ENCODE measurements at places on chromosomes 2 and 18.

GRCh38 chr2:128003463-128003862 lies 24.4 kb downstream of the SAP130 start:
- DNase-seq = no peak

- no peak for DNase-seq
Measured at GRCh38 chr18:26617151-26617554, 68.8 kb upstream of the KCTD1 start.

GRCh38 chr2:66443186-66443978 lies 8.5 kb downstream of the MEIS1 start:
- DNase-seq = peak; percentile 21

- no peak for DNase-seq
Measured at GRCh38 chr2:1026141-1026540, 75.5 kb downstream of the SNTG2 start.

DNA sequence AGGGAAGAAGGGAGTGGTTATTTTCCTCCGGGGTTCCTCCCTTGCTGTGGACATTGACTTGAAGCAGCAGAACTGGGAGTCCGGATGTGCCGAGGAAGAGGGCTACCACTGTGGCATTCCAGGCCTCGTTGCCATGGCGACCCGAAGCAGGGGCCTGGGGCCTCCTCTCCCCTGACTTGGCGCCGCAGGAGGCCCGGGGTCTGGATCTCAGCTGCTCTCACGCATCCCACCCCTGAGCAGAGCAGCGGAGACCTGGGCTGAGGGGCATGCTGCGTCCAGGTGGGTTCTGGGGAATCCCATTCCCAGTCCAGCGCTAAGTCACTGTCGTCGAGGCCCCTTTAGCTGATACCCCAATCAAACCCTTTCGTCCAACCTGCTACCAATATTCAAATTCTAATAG lies 100.2 kb downstream of the BCL11A start:
- peak; percentile 82 for DNase-seq

- no peak for DNase-seq
Measured at GRCh38 chr2:106156305-106157296, 37.5 kb downstream of the UXS1 start.

DNA sequence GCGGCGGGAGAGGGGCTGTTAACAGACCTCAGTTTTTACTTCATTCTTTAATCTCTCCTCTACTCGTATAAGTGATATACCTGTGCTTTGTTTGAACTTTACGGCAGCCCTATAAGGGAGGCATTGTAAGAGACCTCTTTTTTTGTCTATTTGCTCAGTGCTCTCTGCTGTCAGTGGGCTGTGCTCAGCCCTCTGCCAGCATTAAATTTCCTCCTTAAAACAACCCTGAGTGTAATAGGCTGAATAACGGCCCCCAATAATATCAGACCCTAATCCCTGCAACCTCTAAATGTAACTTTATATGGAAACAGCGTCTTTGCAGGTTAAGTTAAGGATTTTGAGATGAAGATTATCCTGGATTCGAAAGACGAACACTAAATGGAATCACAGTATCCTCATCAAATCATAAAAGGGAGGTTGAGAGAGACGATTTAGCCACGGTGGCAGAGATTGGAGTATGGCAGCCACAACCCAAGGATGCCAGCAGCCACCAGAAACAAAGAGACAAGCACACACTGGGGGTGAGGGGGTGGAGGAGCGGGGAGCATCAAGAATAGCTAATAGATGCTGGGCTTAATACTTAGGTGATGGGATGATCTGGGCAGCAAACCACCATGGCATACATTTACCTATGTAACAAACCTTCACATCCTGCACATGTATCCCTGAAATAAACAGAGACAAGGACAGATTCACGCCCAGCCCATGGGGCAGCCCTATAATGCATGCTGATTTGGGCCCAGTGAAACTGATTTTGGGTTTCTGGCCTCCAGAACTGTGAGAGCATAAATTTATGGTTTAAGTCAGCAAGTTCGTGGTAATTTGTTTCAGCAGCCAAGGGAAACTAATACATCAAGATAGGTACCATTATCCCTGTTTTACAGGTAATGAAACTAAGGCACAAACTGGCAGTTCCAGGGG lies 894 bp upstream of the FARSB start:
- DNase-seq = peak; percentile 9

GRCh38 chr2:197215748-197216360 lies 94.7 kb downstream of the ANKRD44 start:
- no peak for DNase-seq

DNA sequence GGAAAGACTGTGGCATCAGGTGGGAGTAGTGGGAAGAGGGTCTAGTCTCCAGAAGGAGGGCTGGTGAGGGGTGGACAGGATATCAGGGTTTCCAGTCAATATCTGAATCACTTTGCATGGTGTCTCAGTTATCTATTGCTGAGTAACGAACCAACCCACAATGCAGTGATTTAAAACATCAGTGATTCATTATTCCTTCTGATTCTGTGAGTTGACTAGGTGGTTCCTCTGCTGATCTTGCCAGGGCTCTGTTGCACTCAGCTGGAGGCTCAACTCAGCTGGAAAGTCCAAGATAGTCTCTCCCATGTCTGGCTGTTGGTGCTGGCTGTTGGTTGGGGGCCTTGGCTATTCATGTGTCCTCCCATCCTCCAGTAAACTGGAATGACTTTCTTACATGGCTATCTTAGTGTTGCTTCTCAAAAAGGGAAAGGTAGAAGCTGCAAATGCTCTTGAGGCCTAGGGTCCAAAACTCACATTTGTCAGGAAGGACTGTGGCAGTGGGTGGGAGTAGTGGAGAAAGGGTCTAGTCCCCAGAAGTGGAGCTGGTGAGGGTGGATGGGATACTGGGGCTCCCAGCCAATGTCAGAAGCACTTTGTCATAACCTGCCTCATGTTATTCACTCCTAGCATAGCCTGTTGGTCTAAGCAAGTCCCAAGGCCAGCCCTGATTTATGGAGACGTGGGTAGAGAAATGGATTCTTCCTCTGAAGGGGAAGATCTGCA lies 13.9 kb downstream of the IL1F10 start:
- DNase-seq = no peak

DNA sequence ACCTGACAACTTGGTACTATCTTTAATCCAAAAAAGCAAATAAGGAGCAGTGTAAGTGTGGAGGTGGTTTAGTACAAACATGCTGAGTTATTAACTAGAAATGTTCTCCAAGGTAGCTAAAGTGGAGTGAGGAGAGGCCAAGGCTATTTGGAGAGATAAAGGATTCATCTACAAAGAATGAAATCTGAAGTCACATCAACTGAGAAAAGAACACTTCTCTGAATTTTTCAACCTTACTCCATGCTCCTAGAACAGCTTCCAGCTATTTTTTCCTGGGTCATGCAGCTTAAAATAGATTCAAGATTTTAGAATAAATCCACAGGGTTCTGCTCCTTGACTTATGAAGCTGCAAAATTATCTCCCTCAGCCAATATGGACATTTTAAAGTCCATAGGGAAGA lies 18.7 kb downstream of the IMMT start:
- DNase-seq = no peak

GRCh38 chr2:185522472-185522871 lies 216.1 kb upstream of the FSIP2 start:
- no peak for DNase-seq

GRCh38 chr2:2686222-2686621 lies 355.1 kb upstream of the MYT1L start:
- DNase-seq = no peak

- no peak for DNase-seq
Measured at GRCh38 chr18:76721207-76721996, 101.0 kb upstream of the ZNF236 start.

GRCh38 chr18:25853691-25854433 lies 236.6 kb downstream of the SS18 start:
- no peak for DNase-seq

- DNase-seq = no peak
Measured at GRCh38 chr2:150141226-150142001, 346.1 kb downstream of the RND3 start.
